Globus pallidus (tissue), 1 donor: ENCODE measurements at places on chromosomes 16 and 17.

- no peak for DNase-seq
Measured at GRCh38 chr16:58940609-58941008, 206.5 kb upstream of the GOT2 start.

DNA sequence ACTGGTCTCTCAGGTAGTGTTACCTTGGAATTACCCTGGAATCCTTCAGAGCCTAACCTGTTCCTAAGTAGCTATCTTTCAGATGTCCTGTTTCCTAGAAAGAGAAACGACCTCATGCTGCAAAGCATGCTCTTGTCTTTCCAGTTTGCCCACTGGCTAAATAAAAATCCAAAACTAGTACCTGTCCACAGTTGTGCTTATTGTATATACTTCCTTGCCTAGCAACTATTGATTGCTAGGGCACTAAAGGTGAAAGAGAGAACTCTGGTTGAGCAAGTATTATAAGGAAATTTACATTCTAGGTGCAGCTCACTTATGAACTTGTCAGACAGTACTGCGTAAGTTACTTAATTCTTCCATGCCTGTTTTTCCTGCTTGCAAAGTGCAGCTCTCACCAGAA is 38.5 kb downstream of the LIG3 start:
- DNase-seq: no peak

- peak; percentile 44 for DNase-seq
Measured at GRCh38 chr17:37488607-37489196, 989 bp upstream of the DUSP14 start.

GRCh38 chr16:67657751-67658518 is 2.1 kb downstream of the ACD start:
- no peak for DNase-seq

DNA sequence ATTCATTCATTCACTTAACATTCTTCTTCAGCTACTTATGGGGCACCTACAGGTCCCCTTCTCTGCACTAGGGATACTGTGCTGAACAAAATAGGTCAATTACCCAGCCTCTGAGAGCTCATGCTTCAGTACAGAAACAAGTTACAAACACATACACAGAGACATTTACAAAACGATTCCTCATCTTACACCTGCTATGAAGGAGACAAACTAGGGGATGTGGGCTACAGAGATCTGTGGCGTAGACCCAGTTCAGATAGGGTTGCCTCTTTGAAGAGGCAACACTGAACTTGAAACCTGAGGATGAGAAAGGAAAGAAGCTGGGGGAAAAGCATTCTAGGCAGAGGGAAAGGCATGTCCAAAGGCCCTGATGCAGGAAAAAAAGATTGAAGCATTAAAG is 5.2 kb downstream of the IL21R start:
- no peak for DNase-seq

DNA sequence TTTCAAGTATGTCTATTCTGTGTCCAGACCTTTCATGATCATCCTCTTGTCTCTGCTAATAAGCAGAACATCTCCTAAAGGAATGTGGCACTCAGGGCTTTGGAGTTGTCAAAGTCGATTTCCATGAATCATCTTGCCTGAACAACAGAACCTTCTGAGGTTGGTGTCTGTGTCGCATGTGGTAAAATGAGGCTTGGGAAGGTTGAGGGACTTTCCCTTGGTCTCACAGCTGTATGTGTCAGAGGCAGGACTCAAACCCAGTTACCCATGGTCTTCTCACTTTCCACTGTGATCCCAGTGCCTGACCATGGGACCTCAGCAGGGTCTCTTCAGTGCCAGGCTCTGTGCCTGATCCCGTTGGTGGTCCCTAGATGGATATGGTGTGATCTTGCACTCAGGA is 4.2 kb upstream of the GPRC5B start:
- no peak for DNase-seq
